ENCODE measurements at places on chromosomes 2 and 18.

DNA sequence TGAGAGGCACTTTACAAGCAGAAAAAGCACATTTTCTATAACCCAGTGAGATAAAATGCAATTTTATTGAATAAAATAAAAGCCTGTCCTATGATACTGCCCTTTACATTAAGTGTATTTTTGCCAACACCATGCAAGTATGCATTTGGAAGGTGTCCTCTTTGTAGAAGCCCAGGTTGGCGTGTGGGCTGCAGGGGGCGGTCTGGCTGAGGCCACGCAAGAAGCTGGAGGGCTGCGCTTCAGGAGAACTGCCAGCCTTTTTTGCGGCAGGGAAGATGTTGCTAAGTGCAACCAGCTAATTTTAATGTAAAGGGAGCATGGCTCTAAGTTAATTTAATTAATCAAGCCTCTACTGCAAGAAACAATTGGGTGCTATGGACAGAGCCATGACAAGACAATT, 562.8 kb upstream of the SALL3 start:
- DNase-seq = no peak

DNA sequence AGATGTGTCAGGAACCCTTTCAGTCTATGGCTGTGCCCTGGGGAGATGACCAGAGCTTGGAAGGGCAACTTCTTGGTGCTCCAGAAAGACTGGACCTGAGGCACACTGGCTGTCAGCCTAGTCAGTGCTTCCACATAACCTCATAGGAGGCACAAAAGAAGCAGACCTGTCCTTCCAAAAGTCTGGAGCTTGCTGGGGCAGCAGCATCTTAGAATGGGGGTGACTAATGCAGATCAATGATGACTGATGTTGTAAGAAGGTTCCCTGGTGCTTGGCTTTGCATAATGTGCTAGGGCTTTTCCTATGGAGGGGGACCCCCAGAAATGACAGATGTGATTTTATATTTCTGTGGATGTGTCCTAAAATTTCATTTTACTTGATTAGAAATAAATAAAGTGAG, 255.7 kb upstream of the THUMPD2 start:
- no peak for DNase-seq

DNA sequence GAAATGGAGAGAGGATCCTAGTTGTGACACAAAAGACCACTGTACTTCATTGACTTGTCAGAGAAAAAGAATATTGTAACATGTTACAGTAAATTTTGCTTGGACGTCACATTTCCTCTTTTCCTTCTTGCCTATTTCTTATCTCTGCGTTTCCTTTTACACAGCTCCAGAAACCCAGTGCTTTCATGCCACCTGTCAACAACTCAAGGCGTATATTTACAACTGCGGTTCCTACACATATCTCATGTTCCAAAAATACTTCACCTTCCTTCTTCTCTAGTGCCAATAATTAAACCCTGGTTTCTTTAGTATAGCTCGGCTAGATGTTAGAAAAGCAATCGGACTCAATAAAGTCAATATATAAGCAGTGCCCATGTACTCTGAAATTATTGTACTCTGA, 911.5 kb upstream of the FSHR start:
- no peak for DNase-seq

DNA sequence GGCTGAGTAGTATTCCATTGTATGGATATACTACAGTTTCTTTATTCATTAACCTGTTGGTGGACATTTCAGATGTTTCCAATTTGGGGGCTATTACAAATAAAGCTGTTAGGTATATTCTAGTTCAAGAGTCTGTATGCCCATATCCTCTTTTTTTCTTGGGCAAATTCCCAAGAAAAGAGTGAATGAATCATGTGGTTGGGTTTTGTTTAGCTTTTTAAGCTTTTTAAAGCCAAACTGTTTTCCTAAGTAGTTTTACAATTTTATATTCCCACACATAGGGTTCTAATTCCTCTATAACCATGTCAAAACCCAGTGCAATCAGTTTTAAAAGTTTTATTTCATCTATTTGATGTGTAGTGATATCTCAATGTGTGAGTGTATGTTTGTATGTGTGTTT, 44.9 kb upstream of the BAZ2B start:
- DNase-seq = no peak

DNA sequence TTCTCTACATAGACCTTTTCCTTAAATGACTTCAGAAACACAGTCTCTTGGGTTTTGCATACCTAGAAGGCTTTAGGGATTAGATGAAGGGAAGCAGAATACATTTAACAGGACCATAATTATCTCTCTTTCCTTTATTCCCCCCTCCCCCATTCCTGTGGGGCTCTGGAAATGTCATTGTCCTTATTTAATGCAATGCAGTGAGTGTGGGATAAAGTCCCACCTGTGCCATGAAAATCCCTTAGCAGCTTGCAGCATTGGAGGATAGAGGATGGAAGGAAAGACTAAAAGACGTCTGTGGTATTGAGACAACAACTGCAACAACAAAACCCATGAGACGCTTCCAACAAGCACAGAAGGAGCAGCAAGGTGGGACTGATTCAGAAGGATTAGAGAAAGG, 117.8 kb upstream of the DCC start:
- no peak for DNase-seq

- no peak for DNase-seq
Observed at GRCh38 chr18:41706301-41706700, 248.7 kb upstream of the PIK3C3 start.

- DNase-seq = no peak
Observed at GRCh38 chr2:157898591-157898996, 22.5 kb upstream of the ACVR1 start.

DNA sequence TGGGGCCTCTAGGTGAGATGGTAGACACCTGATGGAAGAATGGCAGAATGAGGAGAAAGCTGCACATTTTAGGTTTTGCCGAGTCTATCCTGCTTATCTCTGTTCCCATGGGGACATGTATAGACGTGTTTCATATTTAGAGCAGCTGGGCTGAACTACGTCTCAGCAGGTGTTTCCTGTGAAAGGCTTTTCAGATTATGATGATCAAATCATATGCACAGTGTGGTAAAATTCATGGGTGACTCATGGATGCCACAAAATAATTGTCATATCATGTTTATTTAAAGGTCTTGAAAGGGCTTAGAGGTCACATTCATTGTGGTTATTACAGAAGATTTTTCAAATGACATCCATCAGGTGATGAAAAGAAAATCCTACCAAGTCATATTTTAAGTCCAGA, 90.5 kb downstream of the ICOS start:
- no peak for DNase-seq

GRCh38 chr2:19176977-19177376, 181.4 kb downstream of the OSR1 start:
- DNase-seq = no peak

DNA sequence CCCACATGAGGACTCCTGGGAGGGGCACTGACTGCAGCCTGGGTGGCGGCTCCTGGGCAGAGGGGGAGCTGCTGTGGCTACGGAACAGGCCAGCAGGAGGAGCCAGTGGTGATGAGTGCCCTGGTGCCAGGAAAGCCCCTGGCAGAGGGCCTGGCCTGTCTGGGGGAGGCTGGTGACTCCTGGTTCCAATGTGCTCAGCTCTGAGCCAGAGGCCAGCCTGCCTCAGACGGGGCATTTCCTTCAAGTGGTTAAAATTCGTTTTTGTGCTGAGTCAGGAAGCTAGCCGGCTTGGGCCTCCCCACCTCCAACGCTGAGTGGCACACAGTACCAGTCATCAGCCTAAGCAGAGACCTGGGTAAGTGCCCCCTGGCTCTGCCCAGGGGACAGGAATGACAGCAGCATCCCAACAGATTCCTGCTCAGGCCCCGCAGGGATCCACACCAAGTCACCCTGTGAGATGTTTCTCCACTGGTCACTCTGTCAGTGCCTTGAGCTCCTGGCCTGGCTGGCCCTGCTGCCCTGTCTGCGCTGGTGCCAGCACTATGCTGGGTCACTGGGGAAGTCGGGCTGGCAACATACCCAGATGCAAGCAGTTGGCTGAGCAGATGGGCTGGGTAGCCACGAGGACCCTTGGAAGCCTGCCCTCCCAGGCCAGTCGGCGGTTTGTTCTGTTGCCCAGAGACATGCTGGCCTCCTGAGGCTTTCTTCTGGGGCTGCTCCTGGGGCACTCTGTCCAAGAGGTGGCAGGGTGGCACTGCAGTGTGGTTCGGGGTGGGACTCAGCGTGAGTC, 7.1 kb upstream of the KLF11 start:
- peak; percentile 82 for DNase-seq

- no peak for DNase-seq
Observed at GRCh38 chr2:187475499-187476248, 27.6 kb upstream of the CALCRL start.

GRCh38 chr18:28768791-28769768, 592.1 kb upstream of the CDH2 start:
- DNase-seq = no peak

DNA sequence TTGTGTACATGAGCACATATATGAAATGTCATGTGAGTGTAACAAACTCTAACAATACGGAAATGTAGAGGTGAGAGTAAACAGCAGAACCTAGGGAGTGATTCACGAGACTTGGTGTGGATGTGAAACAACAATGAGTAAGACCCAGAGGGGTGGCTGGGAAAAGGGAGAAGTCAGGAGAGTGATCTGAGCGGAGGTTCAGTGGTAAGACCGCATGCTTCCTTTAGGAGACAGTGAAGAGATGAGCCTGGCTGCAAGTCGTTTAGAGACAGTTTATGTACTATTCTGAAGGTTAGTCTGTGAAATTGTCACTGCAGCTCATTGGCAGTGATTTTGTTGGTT, 150.6 kb downstream of the PRPF40A start:
- no peak for DNase-seq

DNA sequence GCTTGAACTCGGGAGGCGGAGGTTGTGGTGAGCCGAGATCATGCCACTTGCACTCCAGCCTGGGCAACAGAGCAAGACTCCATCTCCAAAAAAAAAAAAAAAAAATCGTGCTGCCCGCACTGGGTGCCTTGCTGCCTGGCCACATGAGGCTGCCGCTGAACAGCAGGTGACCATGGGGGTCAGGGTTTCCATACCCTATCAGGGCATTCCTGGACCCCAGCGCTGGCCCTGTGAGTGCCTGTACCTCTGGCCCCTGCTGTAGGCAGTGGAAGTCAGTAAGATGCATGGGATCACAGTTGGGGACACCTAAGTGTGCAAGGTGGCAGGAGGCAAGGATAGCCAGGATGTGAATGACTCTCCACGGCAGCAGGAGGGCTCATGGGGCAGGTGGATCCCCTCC, 18.9 kb downstream of the SAG start:
- no peak for DNase-seq

GRCh38 chr2:233404222-233404621, 49.9 kb downstream of the DGKD start:
- no peak for DNase-seq

DNA sequence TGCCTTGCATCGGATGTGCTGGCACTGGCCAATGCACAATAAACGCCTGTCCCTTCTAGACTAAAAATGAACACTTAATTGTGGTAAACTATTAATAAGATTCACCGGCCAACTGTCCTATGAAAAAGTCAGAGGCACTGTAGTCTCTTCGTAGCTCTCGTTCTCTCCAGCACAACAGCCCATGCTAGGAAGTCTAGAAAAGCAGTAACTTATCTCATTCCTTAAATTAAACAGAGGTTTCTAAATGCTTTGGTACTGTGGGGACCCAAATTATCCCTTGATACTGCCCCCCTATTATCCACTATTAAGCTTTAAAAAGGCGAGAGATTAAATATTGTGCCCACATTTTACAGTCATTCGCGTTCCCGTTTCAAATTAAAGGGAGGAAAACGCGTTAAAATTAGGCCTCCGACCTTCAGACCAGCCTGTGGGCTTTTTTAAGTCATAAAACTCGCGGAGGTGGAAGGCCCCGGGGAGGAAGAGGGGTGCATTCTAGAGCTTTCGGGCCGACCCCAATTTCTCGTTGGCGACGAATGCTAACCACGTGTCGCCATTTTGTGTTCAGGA, 1.5 kb upstream of the PCBP1 start:
- DNase-seq = no peak

GRCh38 chr2:218892693-218893348, 12.2 kb downstream of the WNT10A start:
- peak; percentile 45 for DNase-seq

- no peak for DNase-seq
Observed at GRCh38 chr2:1874950-1875349, 130.6 kb upstream of the PXDN start.

GRCh38 chr2:80057956-80058355, 246.6 kb downstream of the LRRTM1 start:
- no peak for DNase-seq

GRCh38 chr2:209523867-209524266, 100.0 kb downstream of the MAP2 start:
- no peak for DNase-seq

DNA sequence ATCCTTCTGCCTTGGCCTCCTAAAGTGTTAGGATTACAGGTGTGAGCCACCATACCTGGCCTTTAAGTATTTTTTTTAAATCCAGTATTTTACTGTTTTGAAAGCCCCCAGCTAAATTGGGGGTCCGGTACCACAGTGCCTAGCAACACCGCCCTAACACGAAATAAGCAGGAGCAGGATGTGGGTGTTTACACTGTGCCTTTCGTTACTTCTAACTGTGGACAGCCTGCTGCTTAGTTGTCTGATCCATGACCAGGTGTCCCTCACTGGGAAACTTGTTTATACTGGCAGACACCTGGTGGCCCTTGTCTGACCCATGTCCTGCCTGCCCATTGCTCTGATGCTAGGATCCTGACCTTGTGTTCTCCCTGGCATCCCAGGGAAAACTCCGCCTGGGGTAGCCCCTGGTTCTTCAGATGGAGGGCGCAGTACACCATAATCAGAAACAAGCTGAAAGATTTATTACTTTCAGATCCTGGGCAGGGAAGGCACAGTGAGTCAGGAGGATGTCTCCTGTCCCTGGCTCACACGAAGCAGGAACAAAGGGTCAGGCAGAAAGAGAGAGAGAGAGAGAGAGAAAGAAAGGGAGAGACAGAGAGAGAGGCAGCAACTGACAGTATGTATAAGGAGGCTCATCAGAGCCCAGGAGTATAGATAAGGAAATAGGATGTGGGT, 55.7 kb downstream of the NCAPH start:
- DNase-seq = no peak

- no peak for DNase-seq
Observed at GRCh38 chr2:121232626-121233265, 52.3 kb downstream of the TFCP2L1 start.

- no peak for DNase-seq
Observed at GRCh38 chr18:22689712-22690111, 243.4 kb upstream of the RBBP8 start.

DNA sequence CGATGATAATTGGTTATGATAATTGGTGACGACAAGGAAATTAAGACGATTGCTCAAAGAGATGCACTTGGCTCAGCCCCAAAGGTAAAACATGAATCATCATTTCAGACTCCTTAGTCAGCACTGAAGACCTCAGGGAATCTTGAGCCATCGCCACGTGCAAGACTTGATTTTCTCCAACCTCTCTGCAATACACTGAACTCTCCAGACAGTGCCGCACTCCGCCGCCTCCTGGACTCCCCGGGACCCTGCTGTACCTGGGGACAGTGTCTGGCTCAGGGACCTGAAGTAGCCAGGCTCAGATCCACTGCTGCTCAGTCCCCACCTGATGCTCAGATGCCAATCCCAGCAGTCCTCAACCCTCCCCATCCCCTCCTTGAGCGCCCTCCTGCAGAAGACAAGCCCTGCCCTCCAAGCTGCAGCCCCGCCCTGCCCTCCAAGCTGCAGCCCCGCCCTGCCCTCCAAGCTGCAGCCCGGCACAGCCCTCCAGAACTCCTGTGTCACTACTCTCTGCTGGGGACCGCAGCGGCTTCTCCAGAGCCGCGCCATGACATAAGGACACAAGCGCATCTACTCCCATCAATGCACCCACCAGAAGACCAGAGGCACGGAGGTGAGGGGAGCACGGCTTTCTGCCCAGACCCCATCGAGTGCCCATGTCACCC, 1.1 kb downstream of the TMEM18 start:
- DNase-seq = peak; percentile 49

- DNase-seq = no peak
Observed at GRCh38 chr2:222336931-222337330, 38.1 kb upstream of the PAX3 start.

- no peak for DNase-seq
Observed at GRCh38 chr2:12221584-12221983, 475.2 kb downstream of the LPIN1 start.
